GOT3 (cell line): ENCODE measurements at places on chromosomes 16 and 17.

DNA sequence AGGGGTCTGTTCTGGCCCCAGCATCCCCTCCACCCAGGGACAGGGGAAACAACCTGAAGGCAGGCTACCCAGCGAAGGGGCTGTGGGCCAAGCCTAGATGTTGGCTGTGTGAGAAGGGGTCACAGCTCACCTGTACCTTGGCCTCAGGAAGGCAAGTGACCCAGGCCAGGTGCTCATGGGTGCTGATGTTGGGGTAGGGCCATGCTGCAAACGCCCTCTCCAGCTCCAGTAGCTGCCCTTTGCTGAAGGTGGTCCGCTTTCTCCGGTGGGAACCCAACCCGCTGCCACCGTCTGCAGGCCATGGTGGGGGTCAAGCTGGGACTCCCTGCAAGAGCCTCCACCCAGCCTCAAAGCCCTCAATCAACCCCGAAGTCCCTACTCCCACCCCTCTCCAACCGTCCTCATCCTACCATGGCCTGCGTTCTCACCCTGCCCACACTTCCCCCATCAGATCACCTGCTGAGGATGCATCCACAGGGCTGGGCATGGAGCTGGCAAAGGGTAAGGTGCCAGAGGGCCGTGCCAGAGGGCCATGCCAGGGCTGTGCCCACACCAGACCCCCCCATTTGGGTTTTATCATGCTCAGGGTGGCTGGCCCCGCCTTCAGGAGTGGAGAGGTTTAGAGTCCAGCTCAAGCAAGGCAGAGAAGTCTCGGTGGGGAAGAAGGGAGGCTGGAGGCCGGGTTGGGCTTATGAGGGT is at the start of gene SEBOX:
SEBOX (minus strand) TSS at position 535 of the 699 bp plus-strand sequence; CDS start at position 487, 48 bp downstream.
- no peak for DNase-seq

GRCh38 chr17:82267575-82268379 is 5.7 kb downstream of the CSNK1D start:
- DNase-seq, result peak; percentile 50

DNA sequence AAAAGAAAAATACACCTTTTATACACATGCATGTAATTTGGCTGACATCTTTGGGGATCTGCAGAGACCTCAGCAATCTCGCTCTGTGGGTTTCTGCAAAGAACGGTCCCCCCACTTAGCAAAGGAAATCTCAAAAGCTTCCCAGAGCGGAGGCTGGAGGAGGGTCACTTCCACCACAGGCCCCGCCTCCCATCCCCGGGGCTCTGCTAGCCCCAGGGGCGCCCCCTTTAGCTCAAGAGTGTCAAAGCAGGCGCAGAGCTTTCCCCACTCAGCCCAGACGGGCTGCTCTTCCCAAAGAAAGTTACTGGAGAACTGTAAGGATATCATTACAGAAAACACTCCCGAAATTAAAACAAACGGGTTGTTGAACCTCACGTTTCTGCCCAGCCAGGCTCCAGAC is 11.4 kb downstream of the SLC13A5 start:
- no peak for DNase-seq

GRCh38 chr17:75011401-75012095 is 922 bp upstream of the MRPL58 start:
- DNase-seq, result no peak

GRCh38 chr17:48238933-48239602 is 131.5 kb downstream of the SNX11 start:
- no peak for DNase-seq

DNA sequence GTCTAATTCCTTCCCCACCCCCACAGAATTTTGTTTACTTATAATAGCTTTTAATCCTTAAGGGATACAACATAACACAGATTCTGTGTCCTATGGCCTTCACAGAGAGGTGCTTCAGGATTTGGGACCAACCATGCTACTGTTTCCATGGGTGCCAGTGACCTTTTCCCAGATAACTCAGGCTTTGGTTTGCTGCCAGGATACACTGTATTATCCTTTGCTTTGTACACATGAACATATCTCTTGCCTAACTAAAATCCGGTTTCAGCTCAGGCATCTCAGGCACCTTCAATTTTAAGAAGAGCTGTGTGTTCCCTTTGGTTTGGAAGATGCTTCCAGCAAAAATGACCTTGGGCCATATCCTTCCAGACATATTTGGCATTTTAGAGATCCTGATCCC is 428.4 kb upstream of the CDH5 start:
- DNase-seq, result no peak

GRCh38 chr16:69598045-69598444 is 32.3 kb downstream of the NFAT5 start:
- no peak for DNase-seq

GRCh38 chr16:74817851-74818250 is 43.2 kb upstream of the FA2H start:
- no peak for DNase-seq

- DNase-seq, result no peak
Observed at GRCh38 chr16:54178478-54178976, 108.1 kb downstream of the IRX3 start.

GRCh38 chr17:27647765-27648164 is 16.8 kb downstream of the LGALS9 start:
- DNase-seq, result no peak

GRCh38 chr17:35023538-35023937 is 40.0 kb downstream of the RFFL start:
- DNase-seq, result no peak

- DNase-seq, result no peak
Observed at GRCh38 chr17:78110363-78111015, 18.1 kb downstream of the TMC6 start.

DNA sequence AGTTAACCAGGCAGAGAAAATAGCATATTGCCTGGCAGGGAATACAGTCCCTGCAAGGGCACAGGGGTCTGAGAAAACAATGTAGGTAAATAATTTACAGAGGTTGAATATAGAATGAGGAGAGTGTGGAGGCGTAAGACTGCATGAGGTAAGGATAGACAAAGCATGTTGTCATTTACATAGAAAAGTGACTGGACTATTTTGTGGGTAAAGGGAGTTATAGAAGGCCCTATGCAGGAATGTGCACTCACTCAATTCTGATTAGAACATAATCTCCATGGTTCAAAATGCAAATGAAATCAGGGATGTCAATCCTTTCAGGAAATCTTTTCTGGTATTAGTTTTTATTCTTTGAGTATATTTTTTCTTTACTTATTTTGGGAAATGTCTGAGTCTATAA is 285.7 kb upstream of the SALL1 start:
- no peak for DNase-seq

- no peak for DNase-seq
Observed at GRCh38 chr17:79374087-79374689, 236.7 kb downstream of the RBFOX3 start.

- peak; percentile 48 for DNase-seq
Observed at GRCh38 chr16:51151435-51151960, 428 bp upstream of the SALL1 start.

GRCh38 chr16:68943961-68944360 is 100.6 kb downstream of the TANGO6 start:
- no peak for DNase-seq

DNA sequence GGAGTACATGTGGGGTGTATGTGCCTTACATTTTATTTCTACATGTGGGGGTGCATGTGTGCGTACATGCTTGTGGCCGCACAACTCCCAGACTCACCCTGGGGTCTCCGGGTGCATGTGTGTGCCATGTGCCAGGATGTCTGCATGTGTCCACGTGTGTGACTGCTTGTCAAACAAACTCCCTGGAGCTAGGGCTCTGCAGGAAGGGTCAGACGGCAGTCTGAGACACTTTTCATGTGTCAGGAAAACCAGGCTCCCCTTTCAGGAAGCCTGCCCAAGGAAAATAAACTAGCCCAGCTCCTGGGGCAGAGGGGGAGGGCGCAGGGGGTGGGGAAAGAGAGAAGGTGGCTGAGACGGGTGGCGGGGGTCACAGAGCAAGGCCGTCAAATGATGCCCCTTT is 44.7 kb downstream of the FZD2 start:
- DNase-seq, result no peak

- no peak for DNase-seq
Observed at GRCh38 chr17:50354776-50355175, 8.8 kb downstream of the XYLT2 start.

- no peak for DNase-seq
Observed at GRCh38 chr17:31095236-31096105, 694 bp downstream of the NF1 start.

DNA sequence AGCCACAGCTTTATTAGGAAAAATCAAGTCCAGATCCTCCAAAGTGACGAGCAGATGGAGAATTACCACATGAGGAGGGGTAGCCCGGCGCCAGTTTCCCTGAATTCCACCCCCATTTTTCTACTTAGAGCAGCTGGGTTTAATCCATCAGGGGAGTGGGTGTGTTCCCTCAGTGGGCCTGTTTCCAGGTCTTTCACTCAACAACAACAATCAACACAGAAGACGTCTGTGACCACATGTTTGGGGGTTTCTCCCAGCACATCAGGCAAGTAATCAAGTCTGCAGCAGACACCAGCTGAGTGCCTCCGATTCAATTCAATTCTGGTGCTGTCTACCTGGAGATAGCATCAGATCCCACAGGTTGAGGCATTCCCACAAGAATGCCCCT is 6.8 kb downstream of the SLC6A2 start:
- DNase-seq, result no peak

DNA sequence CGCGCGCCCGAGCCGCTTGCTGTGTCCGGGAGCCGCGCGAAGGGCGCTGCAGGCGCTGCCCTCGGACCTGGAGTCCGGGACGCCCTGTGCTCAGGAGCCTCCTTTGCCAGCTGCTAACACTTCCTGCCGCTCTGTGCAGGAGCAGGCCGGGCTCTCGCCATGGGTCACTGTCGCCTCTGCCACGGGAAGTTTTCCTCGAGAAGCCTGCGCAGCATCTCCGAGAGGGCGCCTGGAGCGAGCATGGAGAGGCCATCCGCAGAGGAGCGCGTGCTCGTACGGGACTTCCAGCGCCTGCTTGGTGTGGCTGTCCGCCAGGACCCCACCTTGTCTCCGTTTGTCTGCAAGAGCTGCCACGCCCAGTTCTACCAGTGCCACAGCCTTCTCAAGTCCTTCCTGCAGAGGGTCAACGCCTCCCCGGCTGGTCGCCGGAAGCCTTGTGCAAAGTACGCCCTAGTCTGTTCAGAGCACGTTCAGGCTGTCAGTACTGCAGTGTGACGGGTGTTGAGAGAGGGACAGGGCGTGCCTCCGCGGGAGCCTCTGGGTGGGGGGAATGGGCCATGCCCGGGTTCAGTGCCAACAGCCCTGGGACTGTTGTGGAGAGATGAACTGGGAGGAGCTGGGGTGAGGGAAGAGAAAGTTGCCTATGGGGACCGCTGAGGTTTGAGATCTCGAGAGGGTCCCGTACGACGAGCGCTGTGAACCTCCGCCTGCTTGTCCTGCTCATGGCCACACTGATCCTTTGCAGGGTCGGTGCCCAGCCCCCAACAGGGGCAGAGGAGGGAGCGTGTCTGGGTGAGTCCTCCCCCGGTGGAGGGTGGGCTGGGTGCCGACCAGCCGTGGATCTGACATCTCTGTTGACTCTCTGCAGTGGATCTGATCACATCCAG is 1.3 kb downstream of the ZNF276 start:
- DNase-seq, result no peak

DNA sequence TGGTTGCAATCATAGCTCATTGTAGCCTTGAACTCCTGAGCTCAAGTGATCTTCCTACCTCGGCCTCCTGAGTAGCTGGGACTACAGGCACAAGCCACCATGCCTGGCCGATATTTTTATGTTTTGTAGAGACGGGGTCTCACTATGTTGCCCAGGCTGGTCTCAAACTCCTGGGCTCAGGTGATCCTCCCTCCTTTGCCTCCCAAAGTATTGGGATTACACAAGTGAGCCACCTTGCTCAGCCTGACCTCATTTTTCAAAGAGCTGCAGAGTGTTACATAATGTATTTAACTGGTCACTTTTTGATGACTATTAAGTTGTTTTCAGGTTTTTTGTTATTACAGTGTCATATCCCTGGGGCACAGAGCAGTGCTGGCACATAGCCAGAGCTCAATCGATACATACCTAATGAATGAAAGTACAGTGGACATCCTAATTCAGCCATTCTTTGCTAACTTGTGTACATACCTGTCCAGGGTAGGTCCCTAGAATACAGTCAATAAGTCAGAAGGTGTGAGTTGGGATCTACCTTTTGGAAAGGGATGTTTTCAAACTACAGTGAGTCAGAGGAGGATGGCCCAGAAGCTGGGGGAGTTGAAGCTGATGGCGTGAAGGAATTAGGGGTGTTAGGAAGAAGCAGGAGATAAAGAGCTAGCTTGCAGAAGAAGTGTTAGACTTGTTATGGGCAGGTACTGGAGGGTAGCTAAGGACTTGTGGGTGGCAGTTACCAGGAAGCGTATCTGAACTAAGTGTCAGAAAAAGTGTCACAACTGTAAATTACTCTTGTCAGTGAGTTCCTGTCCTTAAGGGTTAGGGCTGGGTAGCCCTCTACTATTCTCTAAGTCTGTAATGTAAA is 20.1 kb upstream of the CYLD start:
- no peak for DNase-seq

DNA sequence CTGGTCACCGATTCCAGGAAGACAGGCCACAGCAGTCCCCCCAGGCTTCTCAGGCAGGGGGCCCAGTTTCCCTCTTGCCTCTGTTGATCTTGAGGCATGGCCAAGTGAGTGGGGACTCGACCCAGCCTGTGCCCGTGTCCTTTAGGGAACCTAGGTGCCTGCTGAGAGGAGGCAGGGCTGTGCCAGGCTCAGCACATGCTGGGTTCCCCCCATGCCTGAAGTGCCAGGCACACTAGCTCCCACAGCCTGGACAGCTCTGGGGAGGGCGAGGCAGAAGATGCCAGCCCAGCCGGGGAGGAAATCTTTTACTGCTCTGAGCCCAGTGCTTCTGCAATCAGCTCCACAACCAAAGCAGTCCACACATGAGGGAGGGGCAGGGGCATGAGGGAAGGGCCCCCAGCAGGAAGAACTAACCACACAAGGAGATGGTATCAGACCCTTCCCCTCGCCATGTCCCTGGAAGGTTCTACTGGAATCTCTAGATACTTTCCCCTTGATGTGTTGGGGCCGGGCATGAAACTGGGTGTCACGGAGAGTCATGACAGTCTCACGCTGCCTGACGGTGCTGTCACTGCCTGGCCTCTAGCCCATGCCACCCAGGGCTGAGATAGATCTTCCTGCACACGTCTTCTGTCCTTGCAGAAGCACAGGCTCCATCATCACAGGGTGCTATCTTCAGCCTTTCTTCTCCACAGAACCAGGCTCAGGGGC is 25.5 kb downstream of the MYO18A start:
- DNase-seq, result no peak

DNA sequence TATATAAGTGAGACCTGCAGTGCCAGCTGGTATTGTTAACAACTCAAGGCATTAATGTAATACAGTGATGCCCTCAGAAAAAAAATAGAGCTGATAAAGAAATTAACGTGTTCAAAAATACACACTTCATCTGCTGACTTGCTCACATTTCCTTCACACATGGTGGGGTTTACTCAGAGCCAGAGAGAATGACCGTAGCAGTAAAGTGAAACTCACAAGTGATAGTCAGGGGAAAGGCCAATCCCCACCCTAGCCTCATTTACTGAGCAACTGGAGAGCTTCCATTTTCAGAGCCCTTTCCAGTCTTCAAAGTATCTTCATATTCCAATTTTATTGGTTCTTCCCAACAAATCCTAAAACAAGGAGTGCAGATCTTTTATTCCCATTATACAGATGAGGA is 74.0 kb upstream of the HLF start:
- no peak for DNase-seq

GRCh38 chr16:17461951-17462729 is 8.6 kb downstream of the XYLT1 start:
- DNase-seq, result no peak

- no peak for DNase-seq
Observed at GRCh38 chr17:2084036-2084765, 29.3 kb downstream of the HIC1 start.
